ENCODE measurements at places on chromosomes 2 and 18. TPM values are rescaled to one million over a fixed set of nuclear protein-coding genes. Genes with fewer than 3 reads are reported as not detected.
A peak's percentile ranks its signal among the peaks of the same experiment; 100 is the strongest.

- DNase-seq, result no peak
- H3K27ac ChIP-seq, result no peak overlapping the region
- no peaks in the 10 kb centered on the region for H3K36me3 ChIP-seq
Observed at GRCh38 chr2:96949701-96950350, 36.6 kb downstream of the FAM178B start.

DNA sequence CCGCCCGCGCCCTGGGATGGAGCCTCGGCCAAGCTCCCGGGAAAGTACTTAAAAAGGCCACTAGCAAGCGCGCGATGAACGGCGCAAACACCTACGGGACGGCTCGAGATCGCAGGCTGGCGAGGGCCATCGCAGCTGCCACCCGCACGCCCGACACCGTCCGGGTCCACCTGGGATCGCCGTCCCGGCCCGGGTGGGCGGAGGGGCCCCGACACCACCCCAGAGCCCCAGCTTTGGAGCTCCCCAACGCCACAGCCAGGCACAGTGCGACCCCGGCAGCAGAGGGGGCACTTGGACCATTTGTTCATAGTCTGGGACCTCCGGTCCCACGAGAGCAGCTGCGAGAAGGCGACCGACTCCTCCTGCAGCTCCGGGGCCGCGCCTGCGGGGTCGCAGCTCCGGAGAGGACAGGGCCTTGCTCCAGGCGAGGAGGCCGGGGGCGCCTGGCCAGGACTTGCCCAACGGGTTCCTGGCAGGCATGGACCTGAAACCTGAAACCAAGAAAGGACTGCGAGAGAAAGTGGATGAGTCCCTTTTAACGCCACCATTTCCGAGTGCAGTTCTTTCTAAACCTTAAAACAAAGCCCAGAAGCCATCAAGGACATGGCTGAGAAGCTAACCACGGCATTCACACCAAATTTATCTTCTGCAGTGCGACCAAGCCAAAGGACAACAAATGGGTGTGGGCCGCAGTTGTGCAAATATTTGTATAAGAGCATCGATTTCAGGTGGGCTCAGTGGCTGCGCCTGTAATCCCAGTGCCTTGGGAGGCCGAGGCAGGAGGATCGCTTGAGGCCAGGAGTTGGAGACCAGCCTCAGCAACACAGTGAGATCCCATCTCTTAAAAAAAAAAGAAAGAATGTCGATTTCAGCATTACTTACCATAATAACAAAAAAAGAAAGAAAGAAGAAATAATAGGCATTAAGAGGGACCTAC is 54.0 kb upstream of the IMP4 start:
- no peaks in the 10 kb centered on the region for H3K36me3 ChIP-seq
- no peak overlapping the region for H3K27ac ChIP-seq
- DNase-seq, result no peak
- peaks cover 29% of the 10 kb centered on the region for H3K27me3 ChIP-seq
- H3K4me3 ChIP-seq, result no peak overlapping the region
- H3K4me1 ChIP-seq, result no peaks in the 10 kb centered on the region

DNA sequence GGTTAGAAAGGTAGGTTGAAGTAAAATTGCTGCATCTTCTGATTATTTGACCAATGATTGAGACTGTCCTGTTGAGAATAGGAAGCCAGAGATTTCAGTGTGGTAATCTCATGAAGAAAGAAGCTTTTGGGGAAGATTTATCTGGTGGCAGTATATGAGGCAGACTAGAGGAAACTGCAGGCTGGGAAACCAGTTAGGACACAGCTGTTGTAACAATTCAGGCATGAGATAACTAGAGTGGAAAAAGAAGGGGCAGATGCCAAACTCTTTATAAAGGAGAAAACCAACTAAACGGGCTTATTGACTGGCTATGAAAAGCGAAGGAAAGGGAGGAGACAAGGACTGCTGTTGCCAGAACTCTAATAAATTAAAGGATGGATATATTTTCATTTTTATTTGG is 155.6 kb downstream of the TTC27 start:
- DNase-seq, result no peak
- H3K27me3 ChIP-seq, result no peaks in the 10 kb centered on the region
- H3K4me3 ChIP-seq, result no peak overlapping the region
- H3K4me1 ChIP-seq, result no peaks in the 10 kb centered on the region
- no peak overlapping the region for H3K27ac ChIP-seq
- H3K36me3 ChIP-seq, result peaks cover 65% of the 10 kb centered on the region

DNA sequence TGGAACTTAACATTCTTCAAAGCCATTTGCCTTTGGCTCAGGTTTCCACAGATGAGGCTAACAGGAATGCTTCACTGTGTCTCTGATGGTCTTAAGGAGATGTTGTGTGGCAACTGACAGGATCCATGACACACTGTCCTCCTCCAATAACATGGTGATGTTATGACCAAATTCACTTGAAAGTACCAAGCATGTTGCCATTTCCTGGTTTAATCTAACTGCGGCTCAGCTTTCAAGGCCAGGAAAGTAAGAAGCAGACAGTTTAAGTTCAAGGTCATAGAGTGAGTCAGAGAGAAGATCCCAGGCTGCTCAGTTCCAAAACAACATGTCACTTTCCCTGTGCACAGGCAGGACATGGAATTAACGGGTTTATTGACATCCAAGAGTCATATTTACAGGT is 513.6 kb downstream of the STK39 start:
- no peaks in the 10 kb centered on the region for H3K36me3 ChIP-seq
- no peaks in the 10 kb centered on the region for H3K4me1 ChIP-seq
- H3K4me3 ChIP-seq, result no peak overlapping the region

GRCh38 chr2:23400703-23401102 is 15.7 kb downstream of the KLHL29 start:
- no peak overlapping the region for H3K27ac ChIP-seq
- H3K4me3 ChIP-seq, result no peak overlapping the region
- no peaks in the 10 kb centered on the region for H3K36me3 ChIP-seq
- DNase-seq, result no peak
- H3K4me1 ChIP-seq, result peaks cover 8% of the 10 kb centered on the region

DNA sequence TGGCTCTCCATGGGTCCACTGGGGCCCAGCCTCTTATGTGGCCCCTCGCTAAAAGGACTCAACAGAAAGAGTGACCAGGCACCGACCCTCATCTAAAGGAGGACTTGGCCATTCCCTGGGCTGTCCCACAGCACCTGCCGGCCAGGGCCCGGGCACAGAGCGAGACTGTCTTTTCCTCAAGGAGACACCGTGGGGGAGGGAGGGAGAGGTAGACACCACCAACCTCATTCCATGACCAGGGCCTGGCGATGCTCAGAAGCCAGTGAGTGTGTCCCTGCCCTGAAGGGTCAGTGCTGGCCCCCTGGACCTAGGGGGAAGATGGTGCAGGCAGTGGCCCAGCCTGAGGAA is 39.8 kb upstream of the ALPP start:
- no peak overlapping the region for H3K27ac ChIP-seq
- no peak overlapping the region for H3K4me3 ChIP-seq
- H3K27me3 ChIP-seq, result no peaks in the 10 kb centered on the region
- no peaks in the 10 kb centered on the region for H3K36me3 ChIP-seq

GRCh38 chr2:241894056-241894641 is 24.6 kb downstream of the RTP5 start:
- H3K36me3 ChIP-seq, result peaks cover 25% of the 10 kb centered on the region
- H3K4me1 ChIP-seq, result peaks cover 3% of the 10 kb centered on the region
- H3K27ac ChIP-seq, result no peak overlapping the region
- H3K27me3 ChIP-seq, result peaks cover 4% of the 10 kb centered on the region

GRCh38 chr2:98416383-98417159 is 28.1 kb upstream of the INPP4A start:
- no peak overlapping the region for H3K27ac ChIP-seq
- no peak overlapping the region for H3K4me3 ChIP-seq
- DNase-seq, result no peak
- no peaks in the 10 kb centered on the region for H3K36me3 ChIP-seq
- no peaks in the 10 kb centered on the region for H3K27me3 ChIP-seq

GRCh38 chr18:8163286-8163959 is 445.8 kb upstream of the RAB12 start:
- DNase-seq, result no peak
- no peaks in the 10 kb centered on the region for H3K4me1 ChIP-seq
- no peak overlapping the region for H3K27ac ChIP-seq
- no peak overlapping the region for H3K4me3 ChIP-seq
- H3K36me3 ChIP-seq, result no peaks in the 10 kb centered on the region

- peak overlapping the region; percentile 51 for H3K4me3 ChIP-seq
- peak overlapping the region; percentile 99 for H3K27ac ChIP-seq
- no peaks in the 10 kb centered on the region for H3K27me3 ChIP-seq
- peaks cover 81% of the 10 kb centered on the region for H3K4me1 ChIP-seq
- DNase-seq, result peak; percentile 67
- H3K36me3 ChIP-seq, result peaks cover 58% of the 10 kb centered on the region
Observed at GRCh38 chr2:101718993-101719571, 21.6 kb downstream of the MAP4K4 start.

- H3K27me3 ChIP-seq, result no peaks in the 10 kb centered on the region
- peak; percentile 64 for DNase-seq
- no peak overlapping the region for H3K27ac ChIP-seq
- H3K36me3 ChIP-seq, result no peaks in the 10 kb centered on the region
- no peak overlapping the region for H3K4me3 ChIP-seq
Observed at GRCh38 chr18:49021433-49022129, 70.8 kb upstream of the SMAD7 start.

- no peaks in the 10 kb centered on the region for H3K4me1 ChIP-seq
- no peak for DNase-seq
- H3K4me3 ChIP-seq, result no peak overlapping the region
- no peak overlapping the region for H3K27ac ChIP-seq
Observed at GRCh38 chr2:48169141-48169592, 262.9 kb upstream of the FBXO11 start.

DNA sequence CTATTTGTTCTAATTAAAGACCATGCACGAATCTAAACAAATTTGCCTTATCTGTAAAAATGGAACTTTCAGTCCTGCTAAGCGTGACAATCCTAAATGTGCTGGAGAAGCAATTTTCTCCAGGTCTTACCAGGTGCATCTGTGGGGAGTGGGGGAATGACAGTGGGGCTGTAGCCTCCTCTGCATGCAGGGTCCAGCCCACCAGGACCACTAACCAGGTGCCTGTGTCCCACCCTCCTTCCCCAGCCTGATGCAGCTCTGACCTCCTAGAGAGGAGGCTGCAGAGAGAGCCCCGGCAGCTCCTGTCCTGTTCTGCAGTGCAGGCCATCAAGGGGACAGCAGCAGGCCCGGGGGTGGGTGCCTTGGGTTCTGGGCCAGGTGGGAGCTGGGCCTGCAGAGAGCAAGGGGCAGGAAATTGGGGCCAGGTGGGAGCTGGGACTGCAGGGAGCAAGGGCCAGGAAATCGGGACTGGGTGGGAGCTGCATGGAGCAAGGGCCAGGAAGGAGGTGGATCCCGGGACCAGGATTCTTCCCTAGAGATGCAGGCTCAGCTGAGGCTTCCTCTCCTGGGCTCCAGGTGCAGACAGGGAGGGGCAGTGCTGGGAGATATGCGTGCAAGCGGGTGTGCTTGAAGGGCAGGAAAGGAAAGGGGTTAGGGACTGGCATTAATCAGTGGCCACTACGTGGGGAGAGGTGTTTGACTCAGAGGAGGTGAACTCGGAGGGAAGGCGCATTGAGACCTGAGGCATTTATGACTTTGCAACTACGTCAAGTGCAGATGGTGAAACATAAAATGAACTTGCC is 185.3 kb downstream of the ANKRD30B start:
- no peak for DNase-seq
- H3K27me3 ChIP-seq, result no peaks in the 10 kb centered on the region
- H3K4me1 ChIP-seq, result no peaks in the 10 kb centered on the region
- H3K4me3 ChIP-seq, result no peak overlapping the region
- no peak overlapping the region for H3K27ac ChIP-seq

GRCh38 chr2:73956218-73956865 is 28.4 kb upstream of the TET3 start:
- no peaks in the 10 kb centered on the region for H3K27me3 ChIP-seq
- no peak overlapping the region for H3K4me3 ChIP-seq
- H3K4me1 ChIP-seq, result peaks cover 26% of the 10 kb centered on the region
- no peak for DNase-seq
- peak overlapping the region; percentile 13 for H3K27ac ChIP-seq
- peaks cover 65% of the 10 kb centered on the region for H3K36me3 ChIP-seq

DNA sequence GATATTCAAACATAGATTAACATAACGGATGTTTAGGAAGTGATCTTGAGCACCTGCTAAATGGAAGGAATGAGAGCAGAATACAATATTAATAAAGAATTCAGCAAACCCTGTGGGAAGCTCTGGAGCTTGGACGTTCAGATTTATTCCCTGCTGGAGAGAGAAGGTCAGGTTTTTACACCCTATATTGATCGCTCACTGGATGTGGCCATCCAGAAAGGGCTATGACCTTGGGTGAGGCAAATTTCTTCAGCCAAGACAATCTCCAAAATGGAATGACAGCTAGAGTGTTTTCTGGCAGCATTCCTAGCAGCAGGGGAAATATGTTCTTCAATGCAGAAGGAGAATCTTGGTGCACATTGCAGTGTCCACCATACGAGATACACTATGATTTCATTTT is 288.3 kb downstream of the IRS1 start:
- no peak overlapping the region for H3K4me3 ChIP-seq
- H3K27me3 ChIP-seq, result peaks cover 12% of the 10 kb centered on the region
- no peak overlapping the region for H3K27ac ChIP-seq
- H3K4me1 ChIP-seq, result no peaks in the 10 kb centered on the region
- no peaks in the 10 kb centered on the region for H3K36me3 ChIP-seq
- DNase-seq, result no peak

DNA sequence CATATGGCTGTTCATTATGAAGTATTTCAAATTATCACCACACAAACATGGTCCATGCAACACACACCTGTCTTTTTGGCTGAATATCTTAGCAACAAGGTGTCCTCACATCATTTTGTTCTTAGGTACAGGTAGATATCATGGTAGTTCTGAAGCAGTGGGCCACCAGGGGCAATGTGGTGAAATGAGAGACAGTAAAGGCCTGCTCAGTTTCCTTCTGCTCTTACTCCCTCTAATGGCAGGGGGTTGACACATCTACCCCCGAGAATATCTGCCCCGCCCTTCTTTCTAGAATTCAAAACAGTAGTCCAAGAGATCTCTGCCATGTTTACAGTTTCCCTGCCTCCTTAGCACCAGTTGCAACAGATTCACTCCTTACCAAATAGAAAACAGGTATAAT is 147.0 kb upstream of the KLHL14 start:
- peaks cover 3% of the 10 kb centered on the region for H3K27me3 ChIP-seq
- DNase-seq, result peak; percentile 4
- no peaks in the 10 kb centered on the region for H3K4me1 ChIP-seq
- no peaks in the 10 kb centered on the region for H3K36me3 ChIP-seq

DNA sequence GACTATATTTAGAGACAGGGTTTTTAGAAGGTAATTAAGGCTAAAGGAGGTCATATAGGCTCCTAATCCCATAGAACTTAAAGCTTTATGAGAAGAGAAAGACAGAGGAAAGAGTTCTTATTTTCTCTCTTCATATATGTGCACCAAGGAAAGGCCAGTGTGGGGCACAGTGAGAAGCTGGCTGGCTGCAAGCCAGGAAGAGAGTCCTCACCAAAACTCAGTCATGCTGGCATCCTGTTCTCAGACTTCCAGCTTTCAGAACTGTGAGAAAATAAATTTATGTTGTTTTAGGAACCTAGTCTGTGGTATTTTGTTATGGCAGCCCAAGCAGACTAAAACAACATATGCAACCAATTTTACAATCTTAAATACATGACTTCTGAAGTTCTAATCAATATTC is 31.5 kb upstream of the ATIC start:
- H3K4me3 ChIP-seq, result no peak overlapping the region
- H3K36me3 ChIP-seq, result no peaks in the 10 kb centered on the region
- no peaks in the 10 kb centered on the region for H3K4me1 ChIP-seq

GRCh38 chr18:44388329-44388728 is 292.4 kb upstream of the SETBP1 start:
- DNase-seq, result no peak
- H3K4me1 ChIP-seq, result no peaks in the 10 kb centered on the region
- no peaks in the 10 kb centered on the region for H3K27me3 ChIP-seq
- H3K4me3 ChIP-seq, result no peak overlapping the region

CCDC141 gene
- 5.6 TPM for total RNA-seq

BOLL gene
- total RNA-seq, result not detected

LAMA1 gene
- total RNA-seq, result not detected

MYOM1 gene
- 0.60 TPM for total RNA-seq

SLC5A7 gene
- total RNA-seq, result not detected

PCARE gene
- not detected for total RNA-seq

GCG gene
- not detected for total RNA-seq

ARHGAP25 gene
- total RNA-seq, result 51.0 TPM

Measured in activated naive CD8-positive, alpha-beta T cell treated with anti-CD3 and anti-CD28 coated beads for 36 hours (primary cell).